NCI-H1694 (cell line): ENCODE measurements at places on chromosomes 2 and 18.

- no peak for DNase-seq
Measured at GRCh38 chr18:36307513-36307912, 10.0 kb downstream of the FHOD3 start.

GRCh38 chr18:293536-293935 is 25.7 kb upstream of the THOC1 start:
- DNase-seq, result no peak

DNA sequence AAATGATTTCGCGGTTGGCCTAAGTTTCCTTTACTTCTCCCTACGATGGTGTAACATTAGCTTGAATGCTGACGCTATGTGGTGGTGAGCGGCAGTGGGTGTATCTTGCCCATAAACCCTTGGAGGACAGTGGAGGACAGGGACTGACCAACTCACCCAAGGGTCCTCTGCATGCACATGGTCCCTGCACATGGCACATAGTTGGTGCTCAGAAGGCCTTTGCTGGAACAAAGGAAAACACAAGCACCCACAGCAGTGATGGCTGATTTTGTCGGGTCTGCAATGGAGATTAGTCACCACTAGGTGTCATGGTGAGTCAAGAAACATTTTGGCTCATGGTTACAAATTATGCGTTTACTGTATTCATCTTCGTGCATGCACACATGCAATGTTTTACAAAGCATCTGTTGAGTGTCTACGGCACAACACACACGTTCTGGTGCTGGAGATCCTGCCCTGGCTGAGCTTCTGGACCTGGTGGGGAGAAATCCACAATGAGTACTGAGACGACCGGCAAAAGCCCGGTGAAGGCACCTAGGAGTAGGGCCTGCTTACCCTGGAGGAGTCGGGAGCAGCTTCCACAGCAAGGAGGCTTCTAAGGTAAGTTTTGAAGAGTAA is 44.0 kb downstream of the PDCL3 start:
- DNase-seq, result peak; percentile 8

DNA sequence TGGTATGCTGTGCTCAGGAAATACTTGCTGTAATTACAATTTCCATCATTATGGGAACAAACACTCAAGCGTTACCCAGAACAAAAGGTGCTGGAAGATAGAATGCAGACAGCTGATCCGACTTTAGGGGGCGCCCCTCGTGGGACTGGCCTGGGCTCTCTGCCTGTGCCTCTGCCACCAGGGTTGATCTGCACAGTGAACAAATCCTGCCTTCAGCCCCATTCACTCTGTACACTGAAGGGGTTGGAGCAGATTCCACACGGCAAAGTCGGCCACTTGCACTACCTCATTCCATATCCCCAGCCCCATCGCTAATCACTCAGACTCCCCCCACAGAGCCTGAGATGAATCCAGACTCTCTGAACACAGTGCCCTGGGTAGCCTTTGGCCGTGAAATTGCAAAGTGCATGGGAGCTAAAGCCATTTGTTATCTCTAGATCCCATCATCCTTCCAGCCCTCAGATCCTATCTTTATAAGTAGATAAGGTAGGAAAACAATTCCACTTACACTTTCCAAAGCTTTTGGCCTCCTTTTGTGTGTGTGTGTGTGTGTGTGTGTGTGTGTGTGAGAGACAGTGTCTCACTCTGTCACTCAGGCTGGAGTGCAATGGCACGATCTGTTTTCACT is 69.3 kb downstream of the INPP5D start:
- DNase-seq, result peak; percentile 13

- DNase-seq, result no peak
Measured at GRCh38 chr18:70376914-70377258, 88.0 kb downstream of the SOCS6 start.

DNA sequence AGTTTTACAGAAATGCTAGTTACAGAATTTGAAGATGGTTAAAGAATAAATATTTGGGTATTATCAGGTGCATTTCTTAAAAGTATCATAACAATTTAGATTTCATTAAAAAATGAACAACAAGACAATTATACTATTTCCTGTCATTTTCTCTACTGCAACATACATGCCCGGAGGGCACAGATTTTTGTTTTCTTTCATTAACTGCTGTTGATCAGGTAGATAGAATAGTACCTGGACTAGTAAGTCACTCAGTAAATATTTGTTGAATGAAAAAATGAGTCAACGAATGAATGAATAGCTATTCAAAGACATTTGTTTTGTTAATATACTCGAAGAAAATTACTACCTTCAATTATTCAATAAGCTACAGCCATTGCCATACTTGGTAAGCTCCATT is 531.2 kb upstream of the VRK2 start:
- no peak for DNase-seq

DNA sequence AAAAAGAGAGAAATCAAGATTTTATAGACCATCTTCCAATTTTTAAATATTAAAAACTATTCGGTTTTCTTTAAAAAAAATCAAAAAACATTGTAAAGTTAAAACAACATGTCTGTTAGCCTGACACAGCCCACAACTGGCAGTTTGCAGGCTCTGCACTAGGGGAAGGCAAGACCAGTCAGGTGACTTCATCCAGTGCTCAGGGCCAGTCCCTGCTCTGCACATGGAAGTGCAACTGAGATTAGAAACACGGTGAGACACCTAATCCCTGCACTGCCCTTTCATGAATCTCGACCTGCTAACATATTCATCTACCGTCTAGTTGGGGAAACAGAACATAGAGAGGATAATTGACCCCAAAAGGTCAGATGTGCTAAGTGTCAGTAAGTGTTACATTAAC is 135.2 kb downstream of the BARD1 start:
- DNase-seq, result no peak
